ENCODE measurements at places on chromosomes 1 and 21. TPM values are rescaled to one million over a fixed set of nuclear protein-coding genes. Genes with fewer than 3 reads are reported as not detected.
A peak's percentile ranks its signal among the peaks of the same experiment; 100 is the strongest.

GRCh38 chr1:181423301-181423918 lies 59.9 kb upstream of the CACNA1E start:
- H3K4me1 ChIP-seq: no peaks in the 10 kb centered on the region
- H3K36me3 ChIP-seq: no peaks in the 10 kb centered on the region
- H3K27ac ChIP-seq: no peak overlapping the region
- peak; percentile 65 for DNase-seq
- H3K27me3 ChIP-seq: no peaks in the 10 kb centered on the region

ACTA1 gene
- not detected for total RNA-seq

BNIPL gene
- total RNA-seq: not detected

DNA sequence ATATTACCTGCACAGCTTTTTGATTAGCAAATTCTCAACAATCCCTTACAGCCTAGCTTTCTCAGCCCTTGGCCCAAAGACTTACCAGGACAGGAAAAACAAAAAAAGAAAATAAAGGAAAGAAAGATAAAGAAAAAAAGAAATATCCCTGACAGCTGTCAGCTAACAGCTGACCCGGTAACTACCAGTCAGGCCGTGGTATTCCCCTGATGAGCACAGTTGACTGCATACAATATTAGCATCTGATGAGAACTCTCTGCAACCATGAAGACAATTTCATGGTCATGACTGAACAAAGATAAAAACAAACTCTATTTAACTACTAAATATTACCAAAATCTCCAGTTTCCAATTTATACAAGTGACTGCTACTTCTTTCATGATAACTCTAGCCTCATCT lies 798.8 kb downstream of the PLA2G4A start:
- H3K4me1 ChIP-seq: peaks cover 3% of the 10 kb centered on the region
- H3K4me3 ChIP-seq: no peak overlapping the region
- H3K27ac ChIP-seq: no peak overlapping the region
- no peaks in the 10 kb centered on the region for H3K36me3 ChIP-seq

DNA sequence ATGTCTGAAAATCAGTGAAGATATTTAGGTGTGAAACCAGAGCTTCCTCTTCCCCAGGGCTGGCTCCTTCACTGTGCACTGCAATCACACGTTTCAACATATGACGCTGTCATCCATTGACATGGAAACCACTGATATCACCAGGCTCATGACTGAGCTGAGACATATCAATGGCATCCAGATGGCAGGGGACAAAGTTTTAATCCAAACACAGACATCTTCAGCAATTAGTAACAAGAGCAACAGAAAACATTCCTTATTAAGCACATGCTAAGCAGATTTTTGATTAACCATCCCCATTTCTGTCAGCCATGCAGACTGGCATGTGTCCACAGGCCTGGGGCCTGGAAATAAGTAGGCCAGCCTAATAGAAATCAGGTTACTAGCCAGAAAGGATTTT lies 108.0 kb upstream of the ADAR start:
- no peak overlapping the region for H3K27ac ChIP-seq
- peak; percentile 61 for DNase-seq
- H3K4me1 ChIP-seq: 0 out of 2 replicates have a peak, but pooled peaks cover 4% of the 10 kb centered on the region
- H3K27me3 ChIP-seq: 0 out of 2 replicates have a peak, but pooled peaks cover 9% of the 10 kb centered on the region
- H3K4me3 ChIP-seq: no peak overlapping the region
- no peaks in the 10 kb centered on the region for H3K36me3 ChIP-seq

LMOD1 gene
- total RNA-seq: 7.8 TPM

- H3K4me1 ChIP-seq: no peaks in the 10 kb centered on the region
- no peak overlapping the region for H3K4me3 ChIP-seq
- no peaks in the 10 kb centered on the region for H3K36me3 ChIP-seq
Measured at GRCh38 chr1:170085091-170085490, 10.6 kb upstream of the KIFAP3 start.

DNA sequence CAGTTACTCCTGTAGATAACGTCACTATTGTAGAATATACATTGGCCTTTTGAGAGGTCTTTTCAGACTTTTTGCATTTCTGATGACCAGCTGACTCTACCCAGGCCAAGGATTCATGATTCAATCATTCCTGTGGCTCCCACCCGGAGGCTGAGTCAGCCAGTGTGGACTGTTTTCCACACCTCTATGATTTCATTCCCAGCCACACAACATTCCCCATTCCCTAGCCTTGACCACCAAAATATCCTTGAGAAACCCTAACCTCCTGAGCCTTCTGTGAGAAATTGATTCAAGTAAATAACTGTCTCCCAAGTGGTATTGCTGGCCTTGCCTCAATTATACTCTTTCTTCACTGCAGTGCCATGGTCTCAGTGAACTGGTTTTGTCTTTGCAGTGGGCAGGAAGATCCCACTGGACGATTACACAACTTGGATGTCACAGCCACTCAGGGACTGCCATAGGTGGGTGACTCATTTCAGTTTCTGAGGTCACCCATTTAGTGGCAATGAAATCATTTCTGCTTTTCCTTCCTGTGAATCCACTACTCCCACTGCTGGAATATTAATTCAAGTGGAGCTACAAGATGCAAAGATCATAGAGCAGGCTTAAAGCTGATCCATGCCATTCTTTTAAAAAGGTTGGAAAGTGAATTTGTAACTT lies 518.6 kb upstream of the ZP4 start:
- peak; percentile 69 for DNase-seq
- no peaks in the 10 kb centered on the region for H3K4me1 ChIP-seq
- H3K4me3 ChIP-seq: no peak overlapping the region
- H3K27me3 ChIP-seq: no peaks in the 10 kb centered on the region
- peak overlapping the region; percentile 63 for H3K27ac ChIP-seq

- H3K27ac ChIP-seq: no peak overlapping the region
- peak; percentile 72 for DNase-seq
- peak overlapping the region; percentile 83 for H3K4me3 ChIP-seq
- no peaks in the 10 kb centered on the region for H3K27me3 ChIP-seq
- no peaks in the 10 kb centered on the region for H3K36me3 ChIP-seq
Measured at GRCh38 chr1:147669469-147670318, 630 bp downstream of the ACP6 start.

GBP7 gene
- total RNA-seq: not detected

DNA sequence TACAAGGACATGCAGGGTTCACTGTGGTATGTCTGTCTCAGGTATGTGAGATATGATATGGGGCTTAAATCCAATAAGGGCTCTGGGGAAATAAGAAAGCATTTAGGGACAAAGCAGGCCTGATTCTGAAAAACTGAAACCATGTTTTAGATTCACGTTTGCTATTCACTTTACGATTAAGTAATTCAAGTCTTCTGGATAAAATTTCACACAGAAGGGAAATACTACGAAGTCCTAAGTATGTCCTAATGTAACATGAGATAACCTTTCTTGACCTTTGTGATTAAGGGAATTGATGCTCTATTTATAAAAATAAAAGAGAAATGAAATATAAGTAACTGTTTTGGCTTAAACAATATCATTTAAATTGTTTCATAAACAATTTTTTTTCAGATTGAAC lies 55.4 kb downstream of the HNRNPR start:
- peaks cover 33% of the 10 kb centered on the region for H3K36me3 ChIP-seq
- no peak for DNase-seq
- H3K4me3 ChIP-seq: no peak overlapping the region
- H3K27ac ChIP-seq: no peak overlapping the region
- H3K4me1 ChIP-seq: peaks cover 38% of the 10 kb centered on the region

DNA sequence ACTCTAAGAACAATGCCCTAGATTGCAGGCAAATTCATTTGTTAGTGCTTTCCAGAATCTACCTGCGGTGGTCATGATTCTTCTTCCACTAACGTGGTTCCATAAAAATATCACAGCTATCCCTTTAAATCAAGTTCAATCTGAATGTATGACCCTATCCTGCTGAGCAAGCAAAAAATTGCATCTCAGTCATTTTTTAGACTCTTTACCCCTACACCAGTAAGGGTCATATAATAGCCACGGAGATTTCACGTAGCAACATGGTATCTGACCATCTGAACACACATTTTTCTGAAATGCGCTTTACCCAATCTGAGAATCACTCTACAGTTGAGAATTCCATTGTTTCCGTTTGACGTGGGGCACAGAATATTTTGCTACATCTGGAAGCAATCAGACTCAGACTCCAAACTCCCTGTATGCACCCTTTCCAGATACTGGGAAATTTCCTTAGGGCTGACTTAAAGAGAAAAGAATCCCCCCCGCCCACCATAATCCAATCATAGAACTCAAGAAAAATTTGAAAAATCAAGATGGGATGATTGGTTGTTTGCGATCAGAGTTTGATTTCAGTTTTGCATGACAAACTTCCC lies 699.2 kb upstream of the ZP4 start:
- H3K27me3 ChIP-seq: no peaks in the 10 kb centered on the region
- H3K4me1 ChIP-seq: peaks cover 4% of the 10 kb centered on the region
- H3K27ac ChIP-seq: peak overlapping the region; percentile 47
- peak; percentile 65 for DNase-seq
- H3K36me3 ChIP-seq: no peaks in the 10 kb centered on the region
- peak overlapping the region; percentile 47 for H3K4me3 ChIP-seq

- H3K4me3 ChIP-seq: no peak overlapping the region
- no peaks in the 10 kb centered on the region for H3K36me3 ChIP-seq
- peaks cover 18% of the 10 kb centered on the region for H3K4me1 ChIP-seq
- peak overlapping the region; percentile 49 for H3K27ac ChIP-seq
Measured at GRCh38 chr1:77473690-77474089, 191.9 kb downstream of the AK5 start.

FAM151A gene
- total RNA-seq: not detected

RAVER2 gene
- total RNA-seq: 5.1 TPM

DNA sequence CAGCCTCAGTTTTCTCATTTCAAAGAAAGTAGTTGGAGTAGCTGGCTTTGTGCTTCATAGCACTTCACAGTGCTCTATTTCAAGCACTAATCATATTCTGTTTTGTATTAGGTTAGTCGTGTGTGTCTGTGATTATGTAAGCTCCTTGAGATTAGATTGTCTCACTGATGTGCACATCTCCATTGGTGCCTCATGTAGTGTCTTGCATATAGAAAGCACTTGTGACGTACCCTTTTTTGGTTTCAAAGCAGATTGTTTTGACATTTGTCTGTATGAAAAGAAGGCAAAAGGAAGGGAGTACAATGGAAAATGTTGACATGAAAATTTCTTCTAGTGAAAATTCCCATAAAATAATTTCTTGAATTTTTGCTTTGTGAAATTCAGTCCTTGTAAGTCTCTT lies 13.9 kb downstream of the BTBD8 start:
- no peaks in the 10 kb centered on the region for H3K27me3 ChIP-seq
- H3K36me3 ChIP-seq: no peaks in the 10 kb centered on the region
- DNase-seq: no peak
- no peak overlapping the region for H3K4me3 ChIP-seq

DNA sequence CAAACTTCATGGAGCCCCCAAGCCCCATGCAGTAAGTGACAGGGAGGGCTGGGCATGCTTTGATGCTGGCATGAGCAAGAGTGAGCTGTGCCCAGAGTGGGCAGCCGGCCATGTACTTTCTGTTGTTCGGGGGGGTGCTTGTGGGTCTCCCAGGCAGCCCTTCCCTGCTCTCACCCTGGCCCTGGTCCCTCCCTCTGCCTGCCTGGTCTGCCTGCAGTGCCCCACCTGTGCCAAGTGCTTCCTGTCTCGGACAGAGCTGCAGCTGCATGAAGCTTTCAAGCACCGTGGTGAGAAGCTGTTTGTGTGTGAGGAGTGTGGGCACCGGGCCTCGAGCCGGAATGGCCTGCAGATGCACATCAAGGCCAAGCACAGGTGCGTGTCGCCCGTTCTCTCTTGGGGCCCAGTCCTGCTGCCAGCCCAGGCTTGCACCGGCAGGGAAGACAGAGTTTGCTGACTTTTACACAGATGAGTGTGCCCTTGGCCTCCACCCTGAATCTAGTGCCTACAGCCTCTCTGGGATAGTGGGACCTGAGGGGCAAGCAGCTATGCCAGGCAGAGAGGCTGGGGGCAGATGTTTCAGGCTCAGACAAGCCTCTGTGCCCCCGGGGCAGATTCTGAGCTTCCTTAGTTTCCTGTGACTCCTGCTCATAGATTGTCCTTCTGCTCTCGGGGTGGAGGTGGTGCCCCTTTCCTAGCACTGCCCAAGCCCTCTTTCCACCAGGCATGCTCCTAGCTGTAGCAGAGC lies 7.6 kb downstream of the ZBTB48 start:
- H3K27me3 ChIP-seq: no peaks in the 10 kb centered on the region
- no peak overlapping the region for H3K27ac ChIP-seq
- no peak overlapping the region for H3K4me3 ChIP-seq
- H3K4me1 ChIP-seq: no peaks in the 10 kb centered on the region

- H3K36me3 ChIP-seq: no peaks in the 10 kb centered on the region
- 0 out of 2 replicates have a peak, but pooled peaks cover 9% of the 10 kb centered on the region for H3K27me3 ChIP-seq
- H3K27ac ChIP-seq: no peak overlapping the region
- H3K4me3 ChIP-seq: no peak overlapping the region
Measured at GRCh38 chr1:177360791-177361190, 190.0 kb downstream of the BRINP2 start.

DNA sequence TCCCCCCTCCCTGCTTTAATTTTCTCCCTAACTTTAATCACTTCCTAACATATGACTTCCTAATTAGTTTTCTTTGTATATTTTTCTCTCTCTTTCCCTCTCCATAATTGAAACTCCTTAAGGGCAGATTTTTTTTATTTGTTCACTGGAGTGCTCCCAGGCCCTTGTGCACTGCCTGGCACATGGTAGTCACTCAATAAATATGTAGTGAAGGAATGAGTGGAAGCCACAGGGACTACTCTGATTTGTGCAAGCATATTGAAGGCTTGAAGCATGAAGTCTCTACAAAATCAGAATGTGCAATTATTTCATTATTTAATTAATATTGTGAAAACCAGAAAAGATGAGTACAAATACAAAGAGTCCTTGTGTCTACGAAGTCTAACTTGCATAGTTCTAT lies 41.5 kb downstream of the SNX7 start:
- H3K27ac ChIP-seq: no peak overlapping the region
- H3K36me3 ChIP-seq: peaks cover 13% of the 10 kb centered on the region
- peak; percentile 76 for DNase-seq
- no peak overlapping the region for H3K4me3 ChIP-seq
- no peaks in the 10 kb centered on the region for H3K27me3 ChIP-seq

GRCh38 chr1:22780696-22781095 lies 70.1 kb downstream of the EPHB2 start:
- no peaks in the 10 kb centered on the region for H3K36me3 ChIP-seq
- DNase-seq: peak; percentile 37
- no peak overlapping the region for H3K27ac ChIP-seq
- no peak overlapping the region for H3K4me3 ChIP-seq
- H3K27me3 ChIP-seq: no peaks in the 10 kb centered on the region

OVAAL gene
- not detected for total RNA-seq

GRCh38 chr1:228347181-228347580 lies 59.5 kb downstream of the TRIM11 start:
- H3K4me3 ChIP-seq: no peak overlapping the region
- no peak for DNase-seq
- H3K27ac ChIP-seq: no peak overlapping the region
- no peaks in the 10 kb centered on the region for H3K36me3 ChIP-seq
- H3K4me1 ChIP-seq: no peaks in the 10 kb centered on the region
- no peaks in the 10 kb centered on the region for H3K27me3 ChIP-seq

PTPN14 gene
- total RNA-seq: 49.8 TPM

FCRL5 gene
- not detected for total RNA-seq

CHRNB2 gene
- total RNA-seq: not detected

FGR gene
- total RNA-seq: not detected

SLAMF1 gene
- not detected for total RNA-seq

GRCh38 chr1:203534526-203534925 lies 40.6 kb downstream of the OPTC start:
- no peaks in the 10 kb centered on the region for H3K27me3 ChIP-seq
- H3K27ac ChIP-seq: peak overlapping the region; percentile 82
- no peaks in the 10 kb centered on the region for H3K36me3 ChIP-seq
